ENCODE measurements at places on chromosomes 7 and 10. TPM values are rescaled to one million over a fixed set of nuclear protein-coding genes. Genes with fewer than 3 reads are reported as not detected.

Gene PSD
- not detected for total RNA-seq

Gene SYT15
- total RNA-seq, result 0.05 TPM

DNA sequence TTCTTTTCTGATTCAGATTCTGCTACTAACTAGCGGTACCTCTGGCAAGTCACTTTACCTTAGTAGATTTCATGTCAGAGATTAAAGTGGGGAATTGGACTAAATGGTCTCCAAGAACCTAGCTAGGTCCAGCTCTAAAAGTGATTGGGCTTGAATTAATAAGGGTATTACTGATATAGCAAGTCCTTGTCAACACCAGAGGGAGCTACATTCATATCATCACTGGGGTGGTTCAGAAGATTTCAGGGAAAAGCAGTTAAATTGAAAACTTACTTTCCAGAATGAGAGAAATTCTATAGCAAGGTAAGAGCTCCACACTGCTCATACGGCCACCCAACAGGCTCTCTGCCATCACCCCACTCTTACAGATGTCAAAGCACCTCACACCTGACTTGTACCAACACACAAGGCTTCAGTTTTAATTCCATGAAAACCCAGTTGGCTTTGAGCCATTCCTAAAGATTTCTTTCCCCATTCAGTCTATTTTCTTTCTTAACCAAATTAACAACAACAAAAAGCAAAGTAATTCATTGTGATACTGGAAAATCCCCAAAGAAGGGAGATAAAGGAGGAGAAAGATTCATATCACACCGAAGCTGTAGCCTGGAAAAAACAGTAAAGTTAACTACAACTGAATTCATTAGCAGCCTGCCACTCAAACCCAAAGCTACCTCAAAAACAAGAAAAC, 38.0 kb upstream of the SPOCK2 start:
- DNase-seq, result peak; percentile 58

DNA sequence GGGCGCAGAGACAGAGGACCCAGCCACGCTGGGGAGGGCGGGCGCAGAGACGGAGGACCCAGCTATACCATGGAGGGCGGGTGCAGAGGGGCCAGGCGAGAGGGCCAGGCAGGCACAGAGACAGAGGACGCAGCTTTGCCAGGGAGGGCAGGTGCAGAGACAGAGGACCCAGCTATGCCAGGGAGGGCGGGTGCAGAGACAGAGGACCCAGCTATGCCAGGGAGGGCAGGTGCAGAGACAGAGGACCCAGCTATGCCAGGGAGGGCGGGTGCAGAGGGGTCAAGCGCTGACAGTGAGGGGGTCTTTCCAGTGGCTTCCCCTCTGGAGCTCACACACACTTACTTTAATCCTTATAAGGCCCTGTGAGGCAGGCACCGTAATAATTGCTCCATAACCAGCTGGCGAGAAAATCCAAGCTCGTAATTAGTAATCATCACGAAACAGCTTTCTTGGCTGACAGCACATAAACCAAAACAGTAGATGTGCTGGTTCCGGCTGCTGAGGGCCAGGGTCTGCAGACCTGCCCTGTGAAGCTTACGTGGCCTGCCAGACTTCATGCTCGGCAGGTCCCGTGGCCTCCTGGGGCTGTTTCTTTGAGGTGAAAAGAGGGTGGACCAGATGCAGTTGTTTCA, 137.2 kb downstream of the VIPR2 start:
- no peak for DNase-seq

DNA sequence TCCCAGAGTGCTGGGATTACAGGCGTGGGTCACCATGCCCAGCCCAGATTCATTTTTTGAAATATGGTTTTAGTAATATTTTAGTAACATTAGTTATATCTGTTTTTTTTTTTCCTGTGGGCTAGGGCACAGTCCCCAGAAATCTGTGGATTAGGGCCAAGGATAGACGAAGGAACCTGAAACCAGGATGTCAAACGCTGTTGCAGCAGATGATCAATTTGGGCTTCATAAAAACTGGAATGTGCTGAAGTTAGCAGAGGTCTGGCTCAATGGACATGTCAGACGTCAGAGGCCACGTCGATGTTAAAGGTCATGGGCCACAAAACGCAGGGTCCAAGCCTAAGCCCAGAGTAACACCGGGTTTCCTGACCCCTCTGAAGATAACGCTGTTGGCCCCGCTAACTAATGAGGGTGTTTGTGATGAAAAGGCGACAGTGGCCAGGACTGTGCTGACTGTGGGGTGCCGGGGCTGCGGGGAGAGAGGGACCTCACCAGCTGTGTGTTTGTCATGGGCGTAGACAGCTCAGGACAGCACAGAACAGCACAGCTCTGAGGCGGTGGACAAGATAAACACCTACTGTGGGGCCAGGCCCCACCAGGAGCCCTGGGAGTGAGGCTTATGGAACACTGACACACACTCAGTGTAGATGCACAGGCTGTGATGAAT, 23.8 kb upstream of the GTPBP4 start:
- DNase-seq, result no peak
